HT-29 (cell line): ENCODE measurements at places on chromosomes 3 and 15. TPM values are rescaled to one million over a fixed set of nuclear protein-coding genes. Genes with fewer than 3 reads are reported as not detected.

STRA6 gene
- total RNA-seq, result 14.3 and 14.7 TPM in 2 replicates

GABRB3 gene
- total RNA-seq, result not detected in 2 replicates

BUB1B gene
- 39.8 and 40.1 TPM in 2 replicates for total RNA-seq

PLA2G4E gene
- total RNA-seq, result not detected in 2 replicates

KLHL40 gene
- total RNA-seq, result not detected in 2 replicates
